Fibroblast of the aortic adventitia (primary cell): ENCODE measurements at places on chromosomes 1 and 21. TPM values are rescaled to one million over a fixed set of nuclear protein-coding genes. Genes with fewer than 3 reads are reported as not detected.

DNA sequence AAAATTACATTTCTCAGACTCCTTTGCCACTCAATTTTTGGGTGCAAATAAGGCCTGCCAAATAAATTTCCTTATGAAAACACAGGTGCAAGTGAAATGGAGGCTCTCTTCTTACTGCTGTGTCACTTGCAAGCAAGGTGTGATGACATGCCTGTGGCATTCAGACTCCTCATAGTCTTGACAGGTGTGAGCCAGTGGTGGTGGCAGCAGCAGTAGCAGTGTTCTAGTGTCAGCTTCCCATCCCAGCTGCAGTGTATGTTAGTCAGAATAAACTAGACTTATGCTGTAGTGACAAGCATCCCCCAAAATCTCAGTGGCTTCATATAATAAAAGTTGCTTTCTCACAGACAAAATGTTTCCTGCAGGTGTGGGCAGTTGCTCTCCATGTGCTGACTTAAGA lies 3.8 kb upstream of the EEIG2 start:
- no peak for DNase-seq

DNA sequence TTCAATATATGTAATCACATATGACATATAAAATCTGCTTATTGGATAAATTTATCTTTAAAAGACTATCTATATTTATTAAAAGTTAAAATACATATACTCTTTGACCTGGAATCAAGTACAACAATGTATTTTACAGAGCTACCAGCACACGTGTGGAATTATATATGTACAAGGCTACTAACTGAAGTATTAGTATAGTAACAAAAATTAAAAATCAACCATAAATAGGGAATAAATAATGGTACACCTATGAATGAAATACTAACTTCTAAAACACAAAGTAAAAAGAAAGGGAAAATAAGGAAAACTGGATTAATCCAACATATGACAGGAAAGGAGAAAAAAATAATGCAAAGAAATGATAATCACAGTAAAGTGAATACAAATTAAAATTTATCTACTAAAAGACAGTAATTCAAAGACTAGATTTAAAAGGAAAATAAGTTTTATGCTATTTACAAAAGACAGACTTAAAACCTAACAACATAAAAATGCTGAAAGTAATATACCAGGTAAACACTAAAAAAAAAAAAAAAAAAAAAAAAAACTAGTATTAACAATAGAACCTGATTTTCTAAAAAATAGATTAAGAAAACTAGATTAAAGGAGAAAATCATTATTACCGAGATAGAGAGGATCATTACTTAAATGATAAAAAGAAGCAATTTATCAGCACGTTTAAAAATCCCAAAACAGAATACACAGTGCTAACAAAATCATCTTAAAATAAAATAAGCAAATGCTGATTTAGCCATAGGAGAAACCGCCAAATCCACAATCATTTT lies 27.9 kb downstream of the MRPL39 start:
- DNase-seq, result no peak

- no peak for DNase-seq
These were observed 37.8 kb downstream of the MEGF6 start for GRCh38 chr1:3573500-3573899.

GRCh38 chr1:241229216-241229615 lies 127.8 kb downstream of the RGS7 start:
- no peak for DNase-seq

The ALX3 gene
- 0.09 TPM in 1 of 2 replicates, not detected in the other for total RNA-seq

DNA sequence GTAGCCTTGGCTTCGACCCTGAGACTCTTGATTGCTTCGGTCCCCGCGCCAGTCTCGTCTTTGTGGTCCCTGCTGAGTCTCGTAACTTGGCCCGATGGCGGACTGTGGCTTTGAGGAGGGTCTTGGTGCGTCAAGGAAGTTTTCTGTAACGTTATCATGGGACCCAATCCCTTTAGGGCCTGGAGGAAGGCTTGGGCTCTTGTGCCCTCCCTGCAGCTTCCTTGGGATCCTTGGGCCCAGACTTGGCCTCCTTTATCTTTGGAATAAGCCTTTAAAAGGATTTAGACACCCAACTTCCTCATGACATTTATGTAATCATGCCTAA lies 371 bp downstream of the ZMPSTE24 start:
- peak; percentile 37 for DNase-seq

DNA sequence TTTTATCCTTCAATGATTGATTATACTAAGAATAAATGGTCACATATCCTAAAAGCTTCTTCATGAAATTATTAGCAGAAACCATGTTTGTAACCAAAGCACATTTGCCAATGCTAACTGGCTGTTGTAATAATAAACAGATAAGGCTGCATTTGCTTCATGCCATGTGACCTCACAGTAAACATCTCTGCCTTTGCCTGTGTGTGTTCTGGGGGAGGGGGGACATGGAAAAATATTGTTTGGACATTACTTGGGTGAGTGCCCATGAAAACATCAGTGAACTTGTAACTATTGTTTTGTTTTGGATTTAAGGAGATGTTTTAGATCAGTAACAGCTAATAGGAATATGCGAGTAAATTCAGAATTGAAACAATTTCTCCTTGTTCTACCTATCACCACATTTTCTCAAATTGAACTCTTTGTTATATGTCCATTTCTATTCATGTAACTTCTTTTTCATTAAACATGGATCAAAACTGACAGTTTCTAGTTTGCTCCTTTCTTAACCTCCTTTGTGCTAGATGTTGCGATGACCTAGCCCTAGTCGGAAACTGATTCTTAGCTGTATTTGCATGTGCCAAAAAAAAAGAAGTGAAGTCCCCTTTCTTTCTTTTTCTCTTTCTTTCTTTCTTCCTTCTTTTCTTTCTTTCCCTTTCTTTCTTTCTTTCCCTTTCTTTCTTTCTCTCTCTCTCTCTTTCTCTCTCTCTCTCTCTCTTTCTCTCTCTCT lies 45.1 kb downstream of the MAP3K7CL start:
- DNase-seq, result peak; percentile 49

The CNTN2 gene
- total RNA-seq, result not detected in 2 replicates

The RPE65 gene
- not detected in 2 replicates for total RNA-seq

GRCh38 chr1:37130221-37130948 lies 96.1 kb upstream of the GRIK3 start:
- no peak for DNase-seq

The LRRC39 gene
- total RNA-seq, result 0.36 and 3.7 TPM in 2 replicates

- DNase-seq, result no peak
These were observed 25.7 kb downstream of the TENT5C start for GRCh38 chr1:117631359-117632160.

The MFSD2A gene
- total RNA-seq, result 0.49 and 2.3 TPM in 2 replicates

- no peak for DNase-seq
These were observed 13.9 kb downstream of the HYI start for GRCh38 chr1:43439781-43440180.

The KCNA3 gene
- total RNA-seq, result under 0.01 TPM in 1 of 2 replicates, not detected in the other

The CD1B gene
- total RNA-seq, result not detected in 2 replicates

DNA sequence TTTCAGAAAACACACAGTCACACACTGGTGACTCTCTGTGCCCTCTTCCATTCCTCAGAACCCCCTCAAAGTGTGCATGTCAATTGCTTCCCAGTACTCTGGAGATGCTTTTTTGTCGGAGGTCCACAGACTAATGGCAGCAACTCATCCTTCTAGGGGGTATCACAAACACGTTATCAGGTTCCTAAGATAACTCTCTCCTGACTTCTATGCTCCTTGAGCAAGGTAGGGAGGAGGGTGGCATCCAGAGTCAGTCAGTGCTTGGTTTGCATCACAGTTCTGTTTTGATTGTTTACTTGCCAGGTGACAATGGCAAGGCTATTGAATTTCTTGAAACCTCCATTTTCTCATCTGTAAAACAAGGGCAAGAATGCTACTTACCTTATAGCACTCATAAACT lies 39.4 kb upstream of the DYNLT5 start:
- DNase-seq, result no peak

DNA sequence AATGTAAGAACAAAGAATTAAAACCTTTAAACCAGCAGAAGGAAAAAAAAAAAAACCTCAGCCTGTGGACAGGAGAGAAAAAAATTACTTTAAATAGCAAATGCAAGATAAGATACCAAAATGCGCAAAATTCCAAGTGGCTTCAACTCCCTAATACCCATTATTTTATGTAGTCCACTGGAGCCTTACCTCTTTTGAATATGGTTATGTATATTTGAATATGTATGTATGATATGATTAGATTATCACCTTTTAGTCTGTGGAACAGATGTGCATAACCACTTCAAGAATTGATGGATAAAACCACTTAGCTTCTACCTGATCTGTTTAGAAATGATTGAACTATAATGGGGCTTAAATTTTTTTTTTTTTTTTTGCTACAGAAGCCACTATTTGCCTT lies 52.4 kb upstream of the C1orf115 start:
- DNase-seq, result no peak

- no peak for DNase-seq
These were observed 17.9 kb downstream of the IFNAR2 start for GRCh38 chr21:33247599-33247998.

- peak; percentile 62 for DNase-seq
These were observed 52.1 kb downstream of the GPR161 start for GRCh38 chr1:168084396-168085231.

The THEM5 gene
- total RNA-seq, result not detected in 2 replicates

DNA sequence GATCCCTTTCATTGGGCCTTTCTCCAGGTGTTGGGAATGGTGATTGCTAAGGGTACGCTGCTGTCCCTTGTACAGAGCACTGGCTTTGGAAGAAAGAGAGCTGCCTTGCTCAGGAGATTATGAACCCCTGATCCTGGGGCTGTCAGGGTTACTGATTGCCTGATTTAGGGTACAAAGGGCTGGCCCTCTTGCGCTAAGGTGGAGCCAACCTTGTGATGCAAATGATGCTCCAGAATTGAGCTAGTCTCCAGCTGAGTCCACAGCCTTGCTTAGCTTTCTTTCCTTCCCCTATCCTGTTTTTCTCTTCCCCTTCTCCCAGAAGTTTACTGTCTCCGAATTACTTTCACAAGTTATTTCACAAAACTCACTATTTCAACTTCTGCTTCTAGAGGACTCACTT lies 334.7 kb downstream of the AMY1C start:
- no peak for DNase-seq

- DNase-seq, result peak; percentile 19
These were observed 601.0 kb downstream of the NUF2 start for GRCh38 chr1:163922743-163923201.

GRCh38 chr1:3652548-3653285 lies 401 bp downstream of the TP73 start:
- no peak for DNase-seq

DNA sequence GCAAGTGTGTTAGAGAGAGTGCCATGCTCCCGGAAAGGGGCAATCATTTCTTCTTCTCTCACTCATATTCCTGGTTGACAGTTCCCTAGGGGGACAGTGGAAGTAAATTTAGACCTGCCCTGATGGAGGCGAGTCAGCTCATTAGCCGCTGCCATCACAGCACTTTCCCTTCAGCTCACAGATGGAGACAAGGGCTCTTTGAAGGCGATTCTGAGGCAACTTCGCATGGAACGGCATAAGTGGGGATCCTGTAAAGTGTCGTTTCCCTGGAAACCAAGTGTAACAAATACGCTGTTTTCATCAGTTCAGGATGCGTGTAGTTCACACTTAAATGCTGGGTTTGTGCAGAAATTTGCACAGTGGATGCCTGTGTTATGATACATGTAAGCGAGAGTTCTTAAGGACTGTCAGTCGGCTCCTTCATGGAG lies 114.5 kb upstream of the TMPRSS15 start:
- DNase-seq, result no peak

The PLA2G2D gene
- not detected in 2 replicates for total RNA-seq

GRCh38 chr1:233237647-233238046 lies 57.9 kb downstream of the PCNX2 start:
- DNase-seq, result peak; percentile 55

GRCh38 chr1:6586404-6586816 lies 6.6 kb downstream of the ZBTB48 start:
- DNase-seq, result no peak

The ATP1A4 gene
- total RNA-seq, result not detected in 2 replicates

DNA sequence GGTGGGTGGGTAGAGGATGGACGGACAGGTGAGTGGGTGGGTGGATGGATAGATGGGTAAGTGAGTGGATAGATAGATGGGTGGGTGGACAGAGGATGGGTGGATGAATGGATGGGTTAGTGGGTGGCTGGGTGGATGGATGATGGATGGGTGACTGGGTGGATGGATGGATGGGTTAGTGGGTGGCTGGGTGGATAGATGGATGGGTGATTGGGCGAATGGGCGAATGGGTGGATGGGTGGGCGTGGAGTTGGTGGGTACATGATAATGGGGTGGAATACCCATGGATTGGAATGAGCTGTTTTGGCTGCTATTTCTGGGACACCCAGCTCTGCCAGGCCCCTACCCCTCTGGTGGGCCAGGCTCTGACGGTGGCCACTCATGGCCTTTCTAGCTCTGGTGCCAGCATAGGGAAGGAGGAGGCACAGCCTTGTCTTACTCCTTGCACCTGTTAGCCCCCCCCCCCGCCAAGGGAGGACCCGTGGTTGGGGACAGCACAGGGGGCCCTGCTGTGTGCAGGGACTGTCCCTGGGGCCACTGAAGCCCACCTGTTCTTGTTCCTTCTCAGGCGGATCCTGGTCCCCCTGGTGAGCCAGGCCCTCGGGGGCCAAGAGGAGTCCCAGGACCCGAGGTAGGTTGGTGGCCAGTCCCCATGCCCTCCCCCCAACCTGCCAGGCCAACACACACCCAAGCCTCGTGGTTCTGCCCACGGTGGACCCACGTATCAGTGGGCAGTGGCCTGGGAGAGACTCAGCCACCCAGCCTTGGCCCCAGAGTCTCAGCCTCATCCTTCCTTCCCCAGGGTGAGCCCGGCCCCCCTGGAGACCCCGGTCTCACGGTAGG lies 26.4 kb downstream of the COL6A2 start:
- no peak for DNase-seq

DNA sequence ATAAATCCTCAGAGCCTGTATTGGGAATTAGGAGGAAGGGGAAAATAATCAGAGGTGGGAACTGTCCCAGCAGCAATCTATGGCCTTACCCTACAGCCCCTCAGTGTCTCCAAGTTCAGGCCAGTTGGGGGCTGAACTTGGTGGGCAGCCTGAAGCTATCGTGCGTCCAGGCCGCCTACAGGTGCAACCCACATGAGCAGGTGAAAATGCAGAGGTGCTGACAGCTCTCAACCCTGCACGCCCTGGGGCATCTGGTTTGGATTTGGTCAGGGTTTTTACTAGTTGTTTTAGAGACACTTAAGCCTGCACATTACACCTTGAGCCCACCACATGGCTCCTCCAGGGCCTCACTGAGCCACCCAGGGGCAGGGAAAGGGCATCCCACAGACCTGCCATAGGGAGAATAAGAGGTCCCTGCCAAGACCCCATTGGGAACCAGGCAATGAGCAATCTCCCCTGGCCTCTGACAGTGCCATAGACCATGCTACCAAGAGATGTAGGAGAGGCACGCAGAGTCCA lies 209.5 kb downstream of the FOXD2 start:
- no peak for DNase-seq
